ENCODE measurements at places on chromosomes 11 and 22.

DNA sequence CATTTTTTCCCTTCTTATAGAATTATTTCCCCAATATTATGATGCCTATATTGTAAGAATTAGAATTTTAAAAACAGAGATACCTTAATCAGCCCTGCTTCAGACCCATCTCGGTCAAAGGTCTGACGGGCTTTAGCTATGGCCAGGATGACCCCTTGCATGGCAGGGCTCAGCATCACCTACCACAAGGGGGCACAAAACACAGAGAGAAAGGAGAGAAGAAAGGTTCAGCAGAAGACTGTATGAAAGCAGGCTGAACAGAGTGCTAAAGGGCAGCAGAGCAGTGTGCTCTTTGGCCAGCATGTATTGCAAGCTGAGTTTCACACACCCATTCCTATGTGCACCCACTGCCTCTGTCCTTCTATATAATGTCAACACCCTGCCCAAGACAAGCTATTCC is 26.8 kb downstream of the CLDN25 start:
- DNase-seq = no peak

DNA sequence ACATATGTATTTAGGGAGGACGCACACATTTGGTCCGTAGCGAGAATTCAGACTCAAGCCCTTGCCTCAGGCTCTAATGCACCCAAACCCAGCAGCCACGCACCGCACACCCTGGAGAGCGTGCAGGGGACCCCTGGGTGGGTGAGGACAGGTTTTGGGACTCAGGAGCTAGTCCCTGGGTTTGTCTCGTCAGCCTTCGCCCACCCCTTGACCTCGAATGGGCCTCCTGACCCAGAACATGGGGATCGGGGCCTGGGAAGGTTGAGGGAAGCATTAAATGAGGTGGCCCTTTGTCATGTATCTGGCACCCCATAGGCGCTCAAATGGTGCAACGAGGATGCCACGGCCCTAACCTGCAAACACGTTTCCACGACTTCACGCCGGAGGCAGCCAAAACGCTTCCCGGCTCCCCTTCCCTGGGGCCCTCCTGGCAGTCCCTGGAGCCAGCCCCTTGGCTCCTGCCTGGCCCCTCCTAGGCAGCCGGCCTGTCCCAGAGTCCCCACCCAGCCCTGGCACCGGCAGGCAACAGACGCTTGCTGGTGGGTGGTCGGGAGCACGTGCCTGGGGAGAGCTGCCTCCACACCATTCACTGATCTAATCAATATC is 5.5 kb upstream of the LINC01488 start:
- no peak for DNase-seq

GRCh38 chr11:12777208-12777874 is 103.1 kb downstream of the TEAD1 start:
- DNase-seq = no peak

- no peak for DNase-seq
Measured at GRCh38 chr11:45028911-45029682, 78.4 kb upstream of the TP53I11 start.

- DNase-seq = no peak
Measured at GRCh38 chr22:37220543-37220981, 8.3 kb upstream of the SSTR3 start.

GRCh38 chr11:94501522-94501921 is 7.7 kb downstream of the ANKRD49 start:
- DNase-seq = no peak

DNA sequence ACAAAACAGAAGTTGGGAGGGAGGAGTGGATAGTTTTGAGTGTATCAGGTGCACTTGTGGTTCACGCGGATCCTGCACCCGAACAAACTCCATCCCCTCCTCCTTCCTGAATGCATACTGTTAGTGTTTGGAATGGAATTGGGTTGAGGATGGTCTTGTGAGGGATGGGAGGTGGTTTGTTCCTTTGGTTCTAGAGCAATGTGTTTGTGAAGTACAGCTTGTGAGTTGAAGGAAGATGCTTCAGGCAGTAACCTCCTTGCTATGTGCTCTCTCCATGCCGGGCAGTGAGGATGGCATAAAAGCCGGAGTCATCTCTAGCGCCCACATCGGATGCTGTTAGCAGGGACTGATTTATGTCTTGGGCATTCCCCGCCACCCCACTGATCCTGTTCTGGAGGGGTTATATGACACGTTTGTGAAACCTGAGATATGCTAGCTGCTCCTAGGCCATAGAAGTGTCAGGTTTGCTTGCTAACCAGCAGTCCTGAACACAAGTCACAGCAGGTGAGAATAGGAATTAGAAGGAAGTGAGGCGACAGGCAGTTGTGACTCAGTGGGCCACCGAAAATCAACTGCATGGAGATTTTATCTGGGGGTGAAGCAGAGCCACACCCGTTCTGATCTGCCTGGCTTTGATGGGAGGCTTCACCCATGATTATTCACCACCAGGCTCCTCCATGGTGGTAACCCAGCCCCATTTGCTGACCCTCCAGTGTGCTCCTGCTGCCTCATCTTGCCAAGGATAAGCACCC is 2.2 kb downstream of the BCR start:
- no peak for DNase-seq

- DNase-seq = no peak
Measured at GRCh38 chr11:66670816-66671215, 6.9 kb downstream of the RBM4B start.

GRCh38 chr11:31160504-31161422 is 208.8 kb downstream of the DCDC1 start:
- no peak for DNase-seq

DNA sequence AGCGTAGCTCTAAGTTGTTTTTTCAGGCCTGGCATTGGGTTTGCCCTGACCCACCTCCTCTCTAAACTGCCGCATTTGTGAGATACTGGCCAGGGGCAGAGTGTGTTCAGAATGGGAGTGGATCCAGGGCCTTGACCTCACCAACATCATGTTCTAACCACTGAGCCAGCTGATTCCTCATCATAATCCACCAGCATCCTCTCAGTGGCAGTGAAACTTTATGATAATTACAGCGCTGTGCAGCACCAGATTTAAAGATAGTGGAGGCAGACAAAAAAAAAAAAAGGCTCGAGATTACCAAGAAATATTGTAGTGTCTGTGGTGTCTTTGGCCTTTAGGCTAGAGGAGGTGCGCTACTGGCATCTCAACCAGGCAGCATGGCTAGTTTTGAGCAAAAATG is 53.0 kb downstream of the KREMEN1 start:
- no peak for DNase-seq

All from caudate nucleus (tissue), 63 donors.